B cell (primary cell): ENCODE measurements at places on chromosomes 3 and 15. TPM values are rescaled to one million over a fixed set of nuclear protein-coding genes. Genes with fewer than 3 reads are reported as not detected.

DNA sequence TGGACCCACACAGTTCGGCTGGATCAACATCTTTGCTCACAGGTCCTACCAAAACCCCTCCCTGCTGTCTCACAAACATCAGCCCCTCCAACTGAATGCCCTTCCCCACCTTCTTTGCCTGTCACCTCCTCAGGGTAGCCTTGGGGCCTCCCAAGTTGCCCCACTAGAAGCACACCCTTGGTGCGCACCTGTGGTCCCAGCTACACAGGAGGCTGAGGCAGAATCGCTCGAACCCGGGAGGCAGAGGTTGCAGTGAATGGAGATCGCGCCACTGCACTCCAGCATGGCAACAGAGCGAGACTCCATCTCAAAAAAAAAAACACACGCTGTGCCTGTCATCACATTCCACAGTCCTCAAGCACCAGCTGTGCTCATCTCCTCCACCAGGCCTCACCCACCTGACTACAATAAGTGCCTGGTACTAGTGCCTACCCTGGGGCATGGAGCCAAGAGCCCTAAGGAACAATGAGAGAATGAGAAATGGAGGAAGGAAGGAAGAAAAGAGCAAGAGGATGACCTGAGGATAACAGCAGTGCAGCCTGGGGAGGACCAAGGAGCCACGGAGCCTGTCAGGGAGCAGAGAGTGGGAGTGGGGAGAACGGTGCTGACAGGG, 26.0 kb downstream of the RPN1 start:
- no peak for DNase-seq

The SLCO2A1 gene
- not detected in 2 replicates for polyA plus RNA-seq

GRCh38 chr3:50318615-50319014, 3.9 kb downstream of the HYAL2 start:
- no peak for DNase-seq

DNA sequence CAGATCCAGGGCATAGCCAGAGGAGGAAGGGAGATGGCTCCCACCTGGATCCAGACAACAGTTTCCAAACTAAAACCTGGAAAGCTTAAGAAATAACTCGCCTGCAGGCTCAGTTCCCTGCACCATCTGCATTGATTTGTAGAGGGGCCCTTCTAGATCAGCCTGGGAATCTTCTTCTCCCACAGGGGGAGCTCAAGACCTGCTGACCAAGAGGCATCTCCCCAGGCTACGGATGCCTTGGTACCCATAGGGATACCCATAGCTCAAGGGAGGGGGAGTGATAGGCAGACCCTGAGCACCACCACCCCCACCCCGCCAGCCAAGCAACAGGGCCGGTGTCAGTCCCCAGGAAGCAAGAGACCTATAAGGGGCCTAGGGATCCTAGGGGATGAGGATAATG, 28.0 kb upstream of the DCLK3 start:
- peak; percentile 25 for DNase-seq

The USP50 gene
- not detected in 2 replicates for polyA plus RNA-seq

DNA sequence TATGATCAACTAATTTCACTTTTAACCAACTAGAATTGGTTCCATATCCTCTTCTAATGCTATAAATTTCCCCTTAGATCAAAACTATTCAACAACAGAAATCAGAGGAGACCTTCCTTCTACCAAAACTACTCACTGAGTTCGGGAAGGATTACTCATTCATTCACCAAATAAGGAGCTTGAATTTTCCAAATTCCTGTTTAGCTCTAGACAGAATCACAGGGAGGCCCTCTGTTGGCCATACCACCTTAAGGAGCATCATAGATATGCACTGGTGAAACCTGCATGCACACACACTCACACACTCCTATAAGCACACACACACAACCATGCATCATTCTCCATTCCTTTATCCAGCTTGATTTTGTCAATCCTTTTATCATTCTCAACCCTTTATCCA, 49.0 kb downstream of the SUCLG2 start:
- DNase-seq: no peak

GRCh38 chr3:152841131-152841530, 6.2 kb downstream of the P2RY1 start:
- no peak for DNase-seq

The NOX5 gene
- 0.01 and 0.26 TPM in 2 replicates for polyA plus RNA-seq

DNA sequence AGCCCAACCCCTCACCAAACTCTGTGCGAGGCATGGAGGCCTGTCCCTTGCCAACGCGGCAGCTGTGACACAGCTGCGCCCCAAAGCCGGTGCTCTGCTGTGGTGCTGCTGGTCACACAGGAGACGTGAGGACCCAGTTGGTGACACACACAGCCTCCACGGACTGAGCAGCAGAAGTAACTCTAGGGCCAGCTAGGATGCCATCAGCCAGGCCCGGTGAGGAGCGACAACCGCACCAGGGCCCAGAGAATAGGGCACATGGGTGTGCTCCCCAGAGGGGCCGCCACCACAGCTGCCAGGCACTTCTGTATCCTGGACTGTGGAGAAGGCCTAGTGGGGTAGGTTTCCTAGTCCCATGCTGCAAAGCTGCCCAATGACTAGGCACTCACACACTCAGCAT, 10.7 kb downstream of the ZXDC start:
- no peak for DNase-seq

The SMAD6 gene
- polyA plus RNA-seq: 0.03 TPM in 2 replicates

The NTRK3 gene
- not detected in 2 replicates for polyA plus RNA-seq

- no peak for DNase-seq
These were observed 635.6 kb upstream of the CFAP20DC start for GRCh38 chr3:59685432-59685831.

GRCh38 chr3:182729903-182730674, 63.2 kb upstream of the ATP11B start:
- peak; percentile 70 for DNase-seq

- no peak for DNase-seq
These were observed 232.8 kb upstream of the NR2F2 start for GRCh38 chr15:96097661-96098060.

GRCh38 chr3:71784914-71785531, at the start of gene PROK2:
Gene PROK2, minus strand, starts transcription at chr3:71785148. Its CDS starts 96 bp downstream, at chr3:71785052.
- peak; percentile 22 for DNase-seq

DNA sequence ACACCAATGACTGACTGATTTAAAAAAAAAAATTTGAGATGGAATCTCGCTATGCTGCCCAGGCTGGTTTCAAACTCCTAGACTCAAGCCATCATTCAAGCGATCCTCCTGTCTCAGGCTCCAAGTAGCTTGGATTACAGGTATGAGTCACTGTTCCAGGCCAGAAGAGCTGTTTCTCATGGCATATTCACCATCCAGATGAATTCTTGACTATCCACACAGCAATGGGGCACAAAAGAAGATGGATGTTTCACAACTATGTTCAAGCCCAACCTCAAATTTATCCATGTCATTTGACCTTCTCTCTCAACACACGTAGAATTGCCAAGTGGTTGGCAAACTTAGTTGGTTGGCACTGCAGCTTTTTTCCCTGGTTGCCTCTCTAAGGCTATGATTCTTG, 40.6 kb downstream of the PRICKLE2 start:
- DNase-seq: no peak

DNA sequence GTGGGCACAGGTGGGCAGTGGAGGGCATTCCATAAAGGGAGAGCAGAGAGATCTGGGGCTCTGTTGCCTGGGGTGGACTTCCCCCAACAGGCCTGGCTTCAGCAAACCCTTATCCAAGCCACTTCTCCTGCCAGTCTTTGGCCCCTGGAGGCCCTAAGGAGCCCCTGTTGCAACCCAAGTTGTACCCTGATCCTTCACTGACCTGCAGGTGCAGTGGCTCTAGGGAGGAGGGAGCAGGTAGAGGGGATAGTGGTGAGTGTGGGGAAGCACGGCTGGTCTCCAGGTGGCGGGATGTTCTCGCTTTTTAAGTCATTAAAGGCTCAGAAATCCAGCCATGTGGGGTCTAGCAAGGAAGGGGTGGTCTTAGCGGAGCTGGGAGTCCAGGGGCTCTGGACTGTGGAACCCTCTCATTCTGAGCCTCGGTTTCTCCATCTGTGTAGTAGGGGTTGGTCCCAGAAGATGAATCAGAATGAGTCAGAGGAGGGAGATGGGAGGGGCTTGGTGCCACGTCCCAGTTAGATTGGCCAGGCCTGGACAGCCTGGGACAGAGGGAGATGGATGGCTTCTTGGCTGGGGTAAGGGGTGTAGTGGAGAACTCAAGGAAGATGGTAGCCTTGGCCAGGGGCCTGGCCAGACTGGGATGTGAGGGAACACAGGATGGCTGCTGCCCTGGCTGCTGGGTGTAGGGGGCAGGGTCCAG, 2.6 kb downstream of the ZBTB47 start:
- DNase-seq: no peak

- no peak for DNase-seq
These were observed 360.9 kb downstream of the ZNF385D start for GRCh38 chr3:21390136-21390535.

GRCh38 chr3:46318207-46318927, 35.5 kb upstream of the CCR2 start:
- no peak for DNase-seq

GRCh38 chr3:114234745-114235144, 2.6 kb downstream of the ZNF80 start:
- DNase-seq: no peak

DNA sequence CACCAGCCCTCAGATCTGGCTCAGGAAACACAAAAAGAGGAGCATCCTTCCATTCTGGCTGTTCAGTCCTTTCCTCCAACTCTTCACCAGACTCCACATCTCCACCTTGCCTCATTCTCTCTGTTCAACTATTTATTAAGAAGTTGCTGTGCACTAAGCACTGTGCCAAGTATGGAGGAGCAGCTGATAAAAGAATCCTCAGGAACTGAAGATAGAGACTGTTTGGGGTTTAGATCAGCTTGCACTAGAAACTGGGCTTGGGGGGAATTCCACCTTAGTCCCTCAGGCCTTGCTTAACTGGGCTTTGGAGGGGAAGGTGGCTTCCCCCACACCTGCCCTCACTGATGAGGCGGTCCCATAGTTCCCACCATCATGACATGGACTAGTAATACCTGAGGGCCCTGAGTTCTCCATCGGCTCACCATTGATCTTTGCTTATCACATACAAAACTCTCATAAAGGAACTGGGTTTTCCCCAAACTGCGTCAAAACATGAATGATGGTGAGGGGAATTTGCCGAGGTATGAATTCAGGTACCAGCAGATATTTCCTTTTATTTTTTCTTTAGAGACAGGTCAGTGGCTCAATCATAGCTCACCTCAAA, 1.7 kb upstream of the CCR8 start:
- DNase-seq: peak; percentile 16

The ZPLD1 gene
- not detected in 2 replicates for polyA plus RNA-seq

DNA sequence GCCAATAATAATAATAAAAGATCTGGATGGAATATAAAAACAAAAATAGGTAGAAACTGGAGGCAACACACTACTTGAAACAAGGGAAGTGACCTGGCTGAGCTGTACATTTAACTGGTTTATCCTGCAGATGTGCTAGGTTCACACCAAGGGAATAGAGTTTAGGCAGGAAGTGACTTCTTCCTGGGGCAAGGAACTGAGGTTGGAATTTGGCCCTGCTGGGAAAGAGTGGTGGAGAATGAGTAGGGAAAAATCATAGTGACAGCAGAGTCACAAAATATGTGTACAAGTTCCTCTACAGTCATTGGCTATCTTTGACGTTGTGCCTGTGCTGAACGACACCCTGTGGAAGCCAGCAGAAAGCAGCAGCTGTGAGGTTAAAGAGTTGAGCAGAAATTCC, 44.1 kb downstream of the ARHGAP11B start:
- DNase-seq: no peak

The RPP14 gene
- polyA plus RNA-seq: 4.7 and 10.4 TPM in 2 replicates

DNA sequence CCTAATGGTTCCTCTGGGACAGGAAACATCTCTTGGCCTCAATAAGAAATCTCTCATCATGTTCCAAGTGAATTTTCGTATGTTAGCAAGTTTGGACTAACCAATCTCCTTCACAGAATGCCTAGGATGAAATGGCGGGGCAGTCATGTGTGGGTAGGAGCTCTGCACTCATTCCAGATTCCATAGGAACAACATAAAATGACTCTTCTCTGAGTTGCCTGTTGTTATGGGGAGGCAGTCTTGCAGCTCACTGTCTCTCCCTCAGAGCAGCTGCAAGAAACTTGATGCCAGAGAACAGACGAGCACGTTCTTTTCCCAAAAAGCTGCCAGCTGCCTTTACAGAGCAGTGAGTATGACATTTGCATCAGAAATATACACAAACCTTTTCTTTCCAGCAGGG, 34.1 kb downstream of the SPATA12 start:
- no peak for DNase-seq

- DNase-seq: no peak
These were observed 91.9 kb downstream of the LRRC3B start for GRCh38 chr3:26714485-26714884.

The SUSD5 gene
- polyA plus RNA-seq: 0.12 and 0.15 TPM in 2 replicates

DNA sequence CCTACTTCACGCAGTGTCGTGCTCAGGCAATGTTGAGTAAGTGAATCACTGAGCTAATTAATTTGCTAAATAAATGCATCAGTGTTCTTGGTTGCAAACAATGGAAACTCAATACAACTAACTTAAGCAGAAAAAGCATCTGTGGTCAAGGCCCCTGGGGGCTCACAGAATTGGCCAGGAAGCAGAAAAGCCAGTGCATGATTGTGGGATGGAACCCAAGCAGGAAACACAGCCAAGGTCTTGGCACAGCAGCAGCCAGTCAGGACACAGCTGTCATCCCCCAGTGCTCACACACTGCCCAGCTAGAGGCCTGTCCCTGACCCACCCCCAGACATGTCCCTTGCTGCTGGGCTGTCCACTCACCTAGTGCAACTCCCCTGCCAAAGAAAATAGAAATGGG, 85.9 kb downstream of the AQP9 start:
- no peak for DNase-seq
